HCT116 (cell line): ENCODE measurements at places on chromosomes 12 and 14. TPM values are rescaled to one million over a fixed set of nuclear protein-coding genes. Genes with fewer than 3 reads are reported as not detected.

The PIP4K2C gene
- 38.4 TPM for total RNA-seq

GRCh38 chr12:89333564-89334252 lies 18.6 kb downstream of the DUSP6 start:
- no peak for DNase-seq

The CLEC12A gene
- total RNA-seq = not detected

GRCh38 chr14:96889091-96889490 lies 91.9 kb downstream of the VRK1 start:
- DNase-seq = no peak

The SLC6A13 gene
- 0.39 TPM for total RNA-seq

The GPR137C gene
- 0.89 TPM for total RNA-seq

The TESPA1 gene
- total RNA-seq = 0.27 TPM

The MYH7 gene
- not detected for total RNA-seq

DNA sequence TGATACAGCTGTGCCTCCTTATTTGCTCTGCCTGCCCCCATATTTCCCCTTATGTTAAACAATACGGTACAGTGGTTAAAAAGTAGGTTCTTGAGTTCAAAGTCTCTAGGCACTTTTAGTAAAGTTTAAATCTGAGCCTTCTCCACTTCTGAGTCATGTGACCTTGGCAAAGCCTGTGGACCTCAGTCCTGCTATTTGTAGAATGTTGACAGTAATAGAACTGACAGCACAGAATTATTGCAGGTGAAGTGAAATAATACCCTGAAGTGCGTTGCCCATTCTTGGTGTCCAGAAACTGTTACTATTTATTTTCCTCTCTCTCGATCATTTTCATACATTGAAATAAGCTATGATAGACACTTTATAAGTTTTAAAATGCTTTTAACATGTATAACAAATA lies 499.7 kb downstream of the EGLN3 start:
- DNase-seq = no peak

The KRT81 gene
- 0.84 TPM for total RNA-seq

DNA sequence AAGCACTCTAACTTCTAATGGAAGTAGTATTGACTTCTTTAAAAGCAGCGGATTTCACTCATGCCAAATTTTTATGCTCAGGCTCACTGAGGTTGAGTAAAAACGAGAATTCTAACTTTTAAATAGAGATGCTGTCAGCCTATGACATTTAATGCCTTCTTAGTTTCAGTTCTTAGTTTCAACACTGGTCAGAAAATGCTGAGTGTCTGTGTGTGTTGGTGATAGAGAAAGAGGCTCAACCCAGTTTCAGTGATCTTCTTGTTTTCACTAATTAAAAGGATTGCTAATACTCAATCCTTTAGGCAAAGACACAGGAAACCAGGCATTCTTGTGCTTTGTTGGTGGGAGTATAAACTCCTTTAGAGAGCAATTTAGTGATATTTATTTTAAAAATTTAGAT lies 31.0 kb downstream of the PEBP1 start:
- no peak for DNase-seq

The CIDEB gene
- 0.22 TPM for total RNA-seq

- no peak for DNase-seq
Measured at GRCh38 chr12:27639265-27639664, 57.0 kb upstream of the REP15 start.

- DNase-seq = no peak
Measured at GRCh38 chr14:45039390-45039789, 44.5 kb upstream of the PRPF39 start.

The RFLNA gene
- total RNA-seq = not detected

DNA sequence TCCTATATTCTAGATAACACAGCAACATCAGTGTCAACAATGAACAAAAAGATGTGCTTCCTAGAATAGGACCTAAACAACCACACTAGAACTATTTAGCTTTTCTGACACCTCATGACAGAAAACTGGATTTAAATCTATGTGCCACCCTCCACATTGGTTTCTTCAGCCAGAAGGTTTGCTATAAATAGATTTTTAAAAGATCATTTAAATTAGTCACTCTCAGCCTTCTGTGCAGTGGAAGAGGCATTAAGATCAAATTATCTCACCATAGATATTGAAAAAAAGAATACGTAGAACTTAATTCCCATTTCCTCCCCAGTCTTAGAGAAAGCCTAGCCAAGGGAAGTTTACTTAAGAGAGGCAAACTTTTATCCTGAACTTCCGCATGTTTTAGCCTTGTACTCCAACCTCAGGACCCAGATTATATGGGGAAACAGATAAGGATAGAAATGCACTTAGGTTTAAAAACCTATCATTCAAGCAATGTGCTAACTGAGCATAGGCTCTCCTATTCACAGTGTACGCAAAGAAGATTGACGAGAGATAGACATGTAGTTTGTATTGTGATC lies 59.6 kb downstream of the NELL2 start:
- DNase-seq = no peak

DNA sequence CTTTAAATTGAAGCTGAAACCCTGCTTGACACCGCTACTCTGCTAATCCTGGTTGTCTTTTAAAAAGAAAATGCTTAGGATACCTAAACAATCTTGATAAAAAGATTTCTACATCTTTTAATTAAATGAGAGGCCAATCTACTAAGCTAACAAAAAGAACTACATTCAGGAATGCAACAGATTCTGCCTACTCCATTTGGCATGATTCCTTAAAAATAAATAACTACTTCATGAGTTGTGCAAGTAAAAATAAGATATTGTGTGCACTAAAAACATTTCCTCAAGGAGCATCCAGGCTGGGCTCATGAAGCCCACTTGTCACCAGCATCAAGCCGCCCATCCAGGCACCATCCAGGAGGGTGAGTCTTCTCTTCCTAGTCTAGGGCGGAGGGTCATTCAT lies 197.5 kb downstream of the PAX9 start:
- no peak for DNase-seq

DNA sequence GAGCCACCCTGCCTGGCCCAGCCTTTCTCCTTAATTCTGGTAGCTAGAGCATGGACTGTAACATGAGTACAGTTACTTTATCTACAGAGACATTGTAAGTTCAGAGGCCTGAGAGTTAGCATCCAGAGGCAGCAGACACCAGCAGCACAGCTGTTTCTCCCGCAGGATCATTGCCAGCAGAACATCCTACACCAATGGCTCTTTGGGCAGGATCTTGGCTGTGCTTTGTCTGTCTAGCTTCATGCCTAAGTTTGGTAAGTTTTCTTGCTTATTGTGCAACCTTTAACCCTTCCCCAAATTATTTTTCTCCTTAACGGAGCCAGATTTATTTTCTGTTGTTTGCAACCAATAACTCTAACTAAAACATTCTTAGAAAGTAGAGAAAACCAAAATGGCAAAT lies 21.6 kb downstream of the C12orf71 start:
- DNase-seq = no peak

DNA sequence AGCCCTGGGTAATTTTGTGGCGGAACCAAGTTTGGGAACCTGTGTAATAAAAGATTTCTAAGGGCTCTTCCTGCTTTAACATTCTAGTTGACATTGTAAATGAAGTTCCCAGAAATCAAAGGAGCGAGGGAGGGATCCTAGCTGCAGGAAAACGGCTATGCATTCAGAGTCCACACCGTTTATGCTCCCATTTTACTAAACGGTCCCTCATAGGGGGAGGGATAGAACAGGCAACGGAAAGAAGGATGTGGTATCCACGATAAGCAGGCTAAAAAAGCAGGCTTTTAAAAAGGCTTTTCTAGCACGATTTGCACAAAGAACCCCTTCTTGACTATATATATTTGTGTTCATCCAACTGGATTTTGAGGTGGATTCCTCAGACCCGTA lies 559 bp downstream of the SYNJ2BP start:
- no peak for DNase-seq

GRCh38 chr12:53217931-53218307 lies 10.9 kb upstream of the ITGB7 start:
- DNase-seq = no peak
